H7 (cell line): ENCODE measurements at places on chromosomes 2 and 18. TPM values are rescaled to one million over a fixed set of nuclear protein-coding genes. Genes with fewer than 3 reads are reported as not detected.
A peak's percentile ranks its signal among the peaks of the same experiment; 100 is the strongest.

DNA sequence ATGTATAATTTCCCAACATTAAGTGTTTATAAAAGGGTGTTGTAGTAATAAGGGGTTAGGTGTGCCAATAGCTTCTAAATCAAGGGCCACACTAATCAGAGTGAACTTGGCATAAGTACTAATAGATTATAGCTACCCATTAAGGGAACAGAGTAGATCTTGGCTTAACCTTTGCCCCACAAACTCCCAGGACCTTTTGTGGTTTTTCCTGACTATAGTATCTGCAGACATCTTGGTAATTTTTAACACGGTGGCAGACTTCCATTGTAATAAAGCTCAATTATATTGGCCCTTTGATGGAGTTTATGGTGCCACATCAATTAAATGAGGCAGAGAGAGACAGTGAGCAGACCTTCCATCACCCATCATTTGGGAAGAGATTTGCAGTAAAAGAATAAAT lies 358.5 kb upstream of the HNRNPA3 start:
- no peak for DNase-seq

DNA sequence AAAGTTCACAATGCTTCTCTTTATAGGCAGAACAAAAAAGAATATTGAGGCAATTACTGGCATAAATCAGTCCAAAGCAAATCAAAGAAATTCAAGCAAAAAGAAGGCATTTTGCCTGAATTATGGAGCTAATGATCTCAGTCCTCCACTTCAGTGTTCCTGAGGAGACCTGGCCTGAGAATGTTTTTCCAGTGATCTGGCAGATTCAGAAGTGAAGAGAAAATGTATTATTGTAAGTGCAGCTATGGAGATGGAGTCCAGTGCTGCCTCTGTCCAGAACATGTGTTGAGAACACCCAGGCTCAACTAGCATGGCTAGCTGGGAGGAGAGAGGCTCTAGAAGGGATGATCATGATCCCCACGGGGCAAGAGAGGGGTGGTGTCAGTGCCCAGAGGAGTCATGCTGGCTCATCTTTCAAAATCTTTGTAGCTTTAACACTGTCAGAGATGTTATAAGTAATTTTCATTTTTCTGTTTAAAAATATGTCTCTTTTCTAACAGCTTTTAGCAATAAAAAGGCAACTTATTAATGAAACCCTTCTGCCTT lies 367.0 kb upstream of the RAB12 start:
- no peak for DNase-seq

DNA sequence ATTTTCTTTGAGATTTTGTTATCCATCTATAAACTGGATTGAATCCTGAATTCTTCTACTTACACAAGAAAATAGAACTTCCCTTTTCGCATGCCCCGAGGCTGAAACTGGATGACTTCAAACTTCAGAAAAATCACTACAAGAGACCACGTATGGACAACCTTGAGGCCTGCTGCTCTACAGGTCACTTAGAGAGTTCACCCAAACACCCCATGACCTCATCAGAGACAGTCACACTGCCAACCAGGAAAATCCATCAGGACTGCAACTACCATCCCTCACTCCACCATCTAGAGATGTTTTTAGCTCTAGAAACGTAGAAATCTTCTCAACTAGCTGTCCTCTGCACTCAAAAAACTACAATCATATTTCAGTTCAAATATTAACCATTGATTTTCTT lies 18.6 kb upstream of the GPC1 start:
- DNase-seq: no peak

GRCh38 chr2:204706939-204707338 lies 161.7 kb downstream of the PARD3B start:
- no peak for DNase-seq

DNA sequence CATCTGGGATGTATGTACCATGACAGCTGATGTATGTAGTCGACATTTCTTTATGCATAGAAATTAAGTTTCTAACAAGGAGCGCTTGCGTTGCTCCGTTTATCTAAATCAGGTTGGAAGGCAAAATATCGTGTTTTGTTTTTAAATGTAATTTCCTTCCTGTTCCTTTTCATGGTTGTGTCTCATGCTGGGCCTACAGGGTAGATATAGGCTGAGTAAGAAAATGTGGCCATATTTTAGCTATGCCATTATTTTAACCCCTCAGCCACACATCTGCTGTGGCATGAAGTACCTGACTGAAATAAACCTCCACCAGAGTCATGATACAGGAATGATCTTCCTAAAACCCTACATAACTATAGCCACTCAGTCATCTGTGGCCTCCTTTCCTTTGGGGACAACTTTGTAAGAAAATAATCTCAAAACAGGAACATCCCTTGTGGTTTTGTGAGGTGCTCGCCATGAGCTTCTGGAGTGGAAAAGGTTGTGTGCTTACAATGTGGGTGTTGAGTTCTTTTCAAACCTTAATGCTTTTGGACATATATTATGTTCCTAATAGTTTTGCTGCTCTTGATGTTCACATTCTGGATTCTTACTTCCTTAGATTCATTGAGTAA lies 214.3 kb downstream of the FAM210A start:
- no peak for DNase-seq

- no peak for DNase-seq
These were observed 84.0 kb upstream of the ACSL3 start for GRCh38 chr2:222776792-222777191.

DNA sequence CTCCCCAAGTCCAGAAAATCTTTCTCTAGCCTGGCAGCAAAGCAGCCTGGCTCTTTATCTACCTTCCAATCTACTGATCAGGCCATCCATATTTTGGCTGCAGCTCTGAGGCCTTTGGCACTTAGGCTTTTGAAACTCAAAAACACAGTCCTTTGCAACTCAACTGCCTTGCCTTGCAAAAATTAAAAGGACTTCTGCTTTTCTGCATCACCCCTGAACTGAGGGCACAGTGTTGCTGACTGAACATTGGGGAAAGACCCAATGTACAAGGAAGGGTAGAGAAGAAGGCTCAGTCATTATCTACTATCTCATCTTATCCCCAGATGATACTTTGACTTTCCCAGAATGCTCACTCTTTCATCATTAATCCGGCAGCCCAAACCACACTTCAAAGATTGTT lies 625.5 kb downstream of the ARHGAP15 start:
- DNase-seq: no peak

GRCh38 chr2:100320547-100321178 lies 1.6 kb downstream of the LONRF2 start:
- peak; percentile 25 for DNase-seq

GRCh38 chr2:201883606-201884369 lies 77.5 kb downstream of the CDK15 start:
- DNase-seq: no peak

- DNase-seq: no peak
These were observed 103.9 kb downstream of the TTC32 start for GRCh38 chr2:19797871-19798270.

GRCh38 chr2:199902486-199903110 lies 8.5 kb upstream of the C2orf69 start:
- DNase-seq: no peak

DNA sequence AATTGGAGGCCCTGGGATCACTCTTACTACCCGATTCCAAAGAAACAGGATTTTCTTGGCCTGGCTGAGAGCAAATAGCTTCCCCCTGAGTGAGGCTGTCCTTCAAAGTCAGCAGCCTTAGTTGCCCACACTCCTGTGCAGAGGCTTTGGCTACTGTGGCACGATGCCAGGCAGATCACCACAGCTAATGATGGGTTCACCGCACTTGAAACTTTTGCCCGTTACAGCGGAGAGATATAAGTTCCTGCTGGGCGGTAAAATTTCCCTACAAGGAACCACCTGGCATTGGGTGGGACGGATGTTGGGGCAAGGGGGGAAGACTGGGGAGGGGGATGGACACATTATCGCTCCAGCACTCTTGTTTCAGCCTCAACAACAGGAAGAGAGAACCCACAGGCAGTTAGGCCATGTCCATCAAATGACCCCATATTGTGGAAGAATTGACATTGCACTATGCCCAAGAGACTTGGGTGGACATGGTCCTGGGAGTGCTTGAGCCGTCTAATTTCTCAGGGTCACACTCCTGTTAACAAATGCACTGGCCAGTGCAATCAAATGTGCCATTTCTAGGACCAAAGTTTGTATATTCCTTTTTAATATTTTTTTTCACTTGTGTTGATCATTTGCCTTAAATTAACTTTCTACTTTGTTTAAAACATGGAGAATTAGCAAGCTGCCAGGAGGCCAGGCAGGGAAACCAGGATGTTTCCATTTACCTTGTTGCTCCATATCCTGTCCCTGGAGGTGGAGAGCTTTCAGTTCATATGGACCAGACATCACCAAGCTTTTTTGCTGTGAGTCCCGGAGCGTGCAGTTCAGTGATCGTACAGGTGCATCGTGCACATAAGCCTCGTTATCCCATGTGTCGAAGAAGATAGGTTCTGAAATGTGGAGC lies 4.4 kb downstream of the IL1B start:
- no peak for DNase-seq

DNA sequence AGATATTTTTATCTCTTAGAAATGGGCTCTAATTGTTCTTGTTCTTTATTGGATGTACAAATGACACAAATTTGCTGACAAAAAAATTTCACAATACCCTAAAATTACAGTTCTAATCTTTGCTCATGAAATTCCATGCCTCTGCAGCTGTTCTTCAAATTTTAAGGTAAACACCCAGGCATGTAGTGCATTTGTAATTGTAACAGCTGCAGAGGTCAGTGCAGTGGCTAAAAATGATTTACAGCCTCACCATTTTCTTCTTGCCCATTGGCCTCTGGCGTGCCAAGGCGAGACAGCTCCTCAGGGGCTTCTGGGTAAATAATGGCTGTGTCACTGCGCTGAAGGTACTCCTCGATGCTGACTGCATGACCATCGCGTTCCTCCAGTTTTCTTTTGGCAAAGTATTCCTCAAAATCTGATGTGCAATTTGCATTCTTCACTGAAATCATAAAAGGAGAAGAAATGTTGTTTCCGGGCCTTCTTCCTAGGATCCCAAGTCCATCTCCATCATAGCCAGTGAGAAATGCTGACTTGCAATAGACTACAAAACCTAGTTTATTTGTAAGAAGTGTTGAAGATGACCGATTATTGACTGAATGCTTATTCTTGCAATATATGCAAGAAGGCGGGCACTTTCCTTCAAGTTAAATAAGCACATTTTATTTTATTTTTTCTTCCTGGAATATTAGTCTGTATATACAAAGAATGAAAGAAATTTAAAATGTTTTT lies 115.2 kb downstream of the ZEB2 start:
- no peak for DNase-seq

- no peak for DNase-seq
These were observed 10.6 kb downstream of the SCN3A start for GRCh38 chr2:165193178-165193777.

DNA sequence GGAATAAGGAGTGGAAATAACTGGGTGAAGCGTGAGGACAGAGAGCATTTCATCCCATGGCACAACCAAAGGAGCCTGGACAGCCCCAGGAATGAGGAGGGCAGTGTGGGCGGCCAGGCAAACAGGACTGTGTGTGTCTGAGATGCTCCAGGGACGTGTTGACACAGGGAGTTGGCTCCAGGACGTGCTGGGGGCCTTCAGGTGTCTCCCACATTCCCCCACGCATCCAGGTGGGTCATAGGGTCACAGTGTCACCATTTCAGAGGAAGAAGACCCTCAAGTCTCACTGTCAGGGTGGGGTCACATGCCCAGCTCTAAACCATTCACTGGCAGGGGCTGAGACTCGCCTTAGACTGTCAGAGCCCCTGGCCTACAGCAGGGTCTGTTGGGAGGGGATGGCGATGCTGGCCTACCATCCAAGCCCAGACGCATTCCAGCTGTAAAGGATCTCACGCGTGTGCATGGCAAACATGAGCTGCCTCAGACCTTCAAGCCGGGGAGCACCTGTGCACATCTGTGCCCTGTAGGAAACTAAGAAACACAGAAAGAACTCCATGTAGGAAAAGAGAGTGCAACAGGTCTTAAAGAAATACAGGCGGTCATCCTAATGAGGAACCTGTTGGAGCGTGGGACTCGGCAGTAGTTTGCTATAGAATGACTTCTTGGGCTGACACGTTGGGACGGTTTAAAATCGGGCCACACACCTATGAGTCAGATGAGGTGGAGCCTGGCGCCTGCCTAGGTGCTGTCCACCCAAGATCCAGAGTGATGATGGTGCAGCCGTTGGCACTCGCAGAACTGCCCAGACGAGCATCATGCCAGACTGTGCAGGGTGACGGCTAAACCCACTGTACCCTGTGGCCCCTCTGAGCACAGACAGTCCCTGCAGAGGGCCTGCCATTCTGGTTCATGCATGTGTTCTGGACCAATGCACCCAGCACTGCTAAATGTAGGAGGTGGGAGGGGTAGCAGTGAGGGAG lies 17.3 kb downstream of the PARD6G start:
- peak; percentile 10 for DNase-seq

DNA sequence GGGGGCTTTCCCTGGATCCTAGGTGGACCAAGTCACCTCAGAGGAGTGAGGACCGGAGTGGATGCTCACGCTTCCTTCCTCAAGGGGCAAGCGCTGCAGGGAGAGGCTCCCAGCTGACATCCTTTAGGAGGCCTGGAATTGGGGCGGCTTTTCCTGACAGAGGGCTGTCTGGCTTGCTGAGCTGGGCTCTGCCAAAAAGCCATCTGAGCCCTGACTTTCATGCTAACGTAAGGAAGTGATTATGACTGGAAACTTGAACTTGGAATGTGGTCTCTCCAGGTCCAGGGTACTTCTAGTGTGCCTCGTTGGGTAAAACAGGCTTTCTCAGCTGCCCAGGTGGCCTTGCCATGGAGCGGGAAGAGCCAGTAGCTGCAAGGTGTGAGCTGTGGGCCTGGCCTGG lies 268.3 kb upstream of the SPRED2 start:
- DNase-seq: no peak

DNA sequence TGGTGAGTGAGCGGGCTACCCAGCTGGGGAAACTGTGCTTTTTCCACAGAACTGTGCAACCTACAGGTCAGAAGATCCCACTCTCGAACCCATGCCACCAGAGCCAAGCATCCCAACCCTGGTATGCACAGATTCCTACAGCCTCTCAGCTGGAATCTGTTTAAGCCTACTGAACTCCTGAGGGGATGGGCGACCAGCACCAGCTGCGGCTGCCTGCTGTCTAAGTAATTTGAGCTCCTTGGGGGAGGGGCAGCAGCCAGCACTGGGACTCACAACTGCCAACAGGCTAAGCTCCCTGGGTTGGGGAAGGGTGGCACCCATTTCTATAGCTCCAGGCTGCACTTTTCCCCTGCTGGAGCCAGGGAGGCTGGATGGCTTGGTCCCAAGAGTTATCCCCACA lies 11.8 kb downstream of the CYP27C1 start:
- peak; percentile 60 for DNase-seq

DNA sequence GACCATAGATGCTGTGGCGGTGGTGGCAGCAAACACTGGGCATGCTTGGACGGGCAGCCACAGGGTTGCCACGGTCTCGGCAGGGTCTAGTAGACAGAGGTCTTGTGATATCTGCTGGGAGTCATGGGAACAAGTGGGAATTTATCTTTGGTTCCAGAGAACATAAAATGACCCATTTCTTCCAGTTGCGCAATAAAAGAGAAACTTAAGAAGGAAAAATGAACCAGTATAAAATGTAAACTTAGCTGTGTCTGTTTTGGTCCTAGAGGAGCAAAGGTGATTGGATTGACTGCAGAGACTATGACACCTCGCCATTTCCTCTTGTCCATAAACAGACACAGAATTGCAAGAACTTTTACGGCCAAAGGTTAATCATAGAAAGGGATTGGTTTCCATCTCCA lies 132.6 kb upstream of the RBBP8 start:
- DNase-seq: no peak

GRCh38 chr2:164621764-164622105 lies 453 bp upstream of the GRB14 start:
- no peak for DNase-seq

STK36 gene
- total RNA-seq: 20.4 and 29.4 TPM in 2 replicates

GPATCH11 gene
- 4.8 and 5.1 TPM in 2 replicates for total RNA-seq

FEV gene
- total RNA-seq: not detected in 2 replicates

NYAP2 gene
- not detected in 2 replicates for total RNA-seq

HAAO gene
- total RNA-seq: 5.9 and 6.5 TPM in 2 replicates

LYPD1 gene
- total RNA-seq: 5.7 and 7.3 TPM in 2 replicates

TXNDC2 gene
- total RNA-seq: not detected in 2 replicates
